ENCODE measurements at places on chromosomes 12 and 14.

DNA sequence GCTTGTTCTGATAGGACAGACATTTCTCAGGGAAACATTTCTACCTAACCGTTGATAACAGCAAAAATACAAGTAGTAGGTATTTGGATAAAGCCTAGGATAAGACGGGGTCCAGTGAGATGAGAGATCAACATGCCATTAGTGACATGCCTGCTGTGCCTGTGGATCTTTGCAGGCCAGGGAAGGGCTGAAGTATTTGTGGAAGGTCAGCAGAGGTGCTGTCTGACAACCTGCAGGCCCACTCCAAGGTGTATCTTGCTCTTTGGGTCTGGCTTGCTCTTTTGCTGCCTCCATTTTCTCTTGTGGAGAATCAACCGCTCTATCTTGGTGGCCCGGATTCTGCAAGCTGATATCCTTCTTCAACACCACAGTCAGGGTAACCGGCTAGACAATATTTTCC, 46.7 kb downstream of the MSRB3 start:
- no peak for DNase-seq

GRCh38 chr14:91059576-91060350, 678 bp downstream of the RPS6KA5 start:
- DNase-seq: peak; percentile 69

- peak; percentile 84 for DNase-seq
Observed at GRCh38 chr14:36208690-36209278, 32.3 kb upstream of the PTCSC3 start.

- DNase-seq: no peak
Observed at GRCh38 chr12:92402415-92402814, 256.8 kb upstream of the BTG1 start.

DNA sequence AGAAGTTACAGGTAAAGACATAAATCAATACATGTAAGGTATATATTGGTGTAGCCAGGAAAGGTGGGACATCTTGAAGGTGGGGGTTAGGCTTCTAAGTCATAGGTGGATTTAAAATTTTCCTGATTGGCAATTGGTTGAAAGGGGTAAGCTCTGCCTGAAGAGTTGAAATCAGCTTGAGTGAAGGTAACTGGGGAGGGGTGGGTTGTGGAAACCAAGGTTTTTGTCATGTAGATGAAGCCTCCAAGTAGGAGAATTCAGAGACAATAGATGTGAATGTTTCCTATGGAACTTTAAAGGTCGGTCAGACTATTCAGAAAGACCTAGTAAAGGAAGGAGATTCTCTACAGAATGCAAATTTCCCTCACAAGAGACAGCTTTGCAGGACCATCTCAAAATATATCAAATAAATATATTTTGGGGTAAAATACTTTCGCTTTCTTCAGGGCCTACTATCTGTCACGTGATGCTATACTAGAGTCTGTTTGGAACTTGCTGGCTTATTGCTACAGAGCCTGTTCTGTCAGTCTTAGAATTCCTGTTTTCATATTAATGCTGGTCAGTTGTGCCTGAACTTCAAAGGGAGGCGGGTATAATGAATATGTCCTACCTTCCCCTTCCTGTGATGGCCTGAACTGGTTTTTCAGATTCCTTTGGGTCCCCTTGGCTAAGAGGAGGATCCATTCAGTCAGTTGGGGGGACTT, 20.6 kb upstream of the SPATA7 start:
- DNase-seq: no peak

DNA sequence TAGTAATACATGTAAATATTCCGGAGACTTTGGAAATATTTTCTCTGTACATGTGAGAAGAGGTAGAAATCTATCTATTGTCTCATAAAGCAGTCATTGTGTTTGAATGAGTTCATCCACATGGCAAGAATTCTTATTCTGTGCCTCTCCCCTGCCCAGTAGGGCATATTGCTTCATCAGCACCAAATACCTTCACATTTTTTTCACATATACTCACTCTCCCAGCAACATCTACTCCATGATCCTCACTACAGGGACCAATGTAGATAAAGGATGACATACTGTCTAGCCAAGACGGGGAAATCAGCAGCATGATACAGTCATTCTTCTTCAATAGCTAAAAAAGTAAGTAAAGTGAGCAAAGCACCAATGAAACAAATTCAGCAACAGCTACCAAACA, 1.3 kb upstream of the TAS2R14 start:
- no peak for DNase-seq

GRCh38 chr12:38625306-38625705, 280.1 kb downstream of the CPNE8 start:
- no peak for DNase-seq

GRCh38 chr14:98913967-98914650, 357.9 kb downstream of the BCL11B start:
- no peak for DNase-seq

GRCh38 chr12:121996050-121996944, 25.4 kb upstream of the BCL7A start:
- no peak for DNase-seq

DNA sequence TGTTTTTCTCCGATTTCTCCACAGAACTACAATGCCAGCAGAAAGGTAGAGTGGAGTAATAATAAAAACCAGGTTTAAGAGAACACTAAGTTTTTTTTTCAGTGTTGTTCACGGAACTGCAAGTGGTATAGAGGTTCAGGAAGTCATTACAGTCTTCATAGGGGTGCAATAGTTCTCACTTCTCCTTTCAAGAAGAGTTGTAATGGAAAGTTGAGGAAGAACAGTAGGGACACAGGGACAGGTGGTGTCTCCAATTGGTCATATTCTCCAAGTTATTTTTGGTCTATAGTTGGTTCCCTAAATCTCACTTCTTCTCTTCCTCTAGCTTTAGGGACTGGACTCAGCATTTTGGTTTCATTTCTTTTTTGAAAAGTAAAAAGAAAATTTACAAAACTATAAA, 894.0 kb downstream of the NRXN3 start:
- no peak for DNase-seq

- no peak for DNase-seq
Observed at GRCh38 chr12:113573148-113573547, 101.5 kb upstream of the LHX5 start.

DNA sequence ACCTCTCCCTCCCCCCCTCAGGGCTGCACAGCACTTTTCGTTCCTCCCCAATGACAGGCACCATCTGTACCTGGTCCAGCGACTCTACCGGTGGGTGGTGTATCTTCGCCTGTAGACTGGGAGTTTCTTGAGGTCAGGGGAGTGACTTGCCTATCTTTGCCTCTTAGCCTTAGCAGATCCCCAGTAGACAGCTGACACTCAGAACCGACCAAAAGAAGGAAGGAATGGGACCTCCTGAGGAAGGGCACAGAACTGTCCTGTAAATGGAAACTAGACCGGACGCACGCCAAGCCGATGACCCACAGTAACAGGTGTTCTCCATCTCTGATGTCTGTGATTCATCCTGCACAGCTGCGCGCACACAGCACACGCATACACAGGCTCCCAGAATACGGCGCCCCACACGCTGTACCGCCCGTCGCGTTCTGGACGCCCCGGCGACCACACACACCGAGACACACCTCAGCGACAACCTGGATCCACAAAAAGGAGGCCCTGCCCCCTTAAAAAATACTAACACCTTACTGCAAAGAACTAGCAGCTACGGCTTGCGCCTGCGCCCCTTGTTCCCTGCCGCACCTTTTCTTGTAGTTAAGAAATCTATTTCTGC, 673 bp upstream of the TTC9 start:
- peak; percentile 58 for DNase-seq

DNA sequence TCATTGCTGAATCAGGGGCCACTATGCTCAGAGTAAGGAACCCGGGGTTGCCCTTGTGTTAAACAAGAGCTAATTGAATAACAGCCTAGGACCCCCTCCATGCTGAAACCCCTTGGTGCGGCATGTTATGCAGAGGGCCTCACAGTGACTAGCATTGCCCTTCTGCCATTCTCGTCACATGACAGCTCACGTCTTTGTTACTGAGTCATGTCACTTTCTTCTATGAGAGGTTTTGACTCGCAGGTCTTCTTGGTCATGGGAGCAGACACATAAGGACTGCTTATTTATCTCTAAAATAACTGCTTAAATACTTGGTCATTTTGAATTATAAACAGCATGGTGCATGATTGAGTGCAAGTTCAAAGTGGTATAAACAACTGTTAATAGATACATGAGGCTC, 24.9 kb downstream of the TCTN1 start:
- no peak for DNase-seq

GRCh38 chr12:91361864-91362263, 179.2 kb upstream of the DCN start:
- DNase-seq: peak; percentile 21

DNA sequence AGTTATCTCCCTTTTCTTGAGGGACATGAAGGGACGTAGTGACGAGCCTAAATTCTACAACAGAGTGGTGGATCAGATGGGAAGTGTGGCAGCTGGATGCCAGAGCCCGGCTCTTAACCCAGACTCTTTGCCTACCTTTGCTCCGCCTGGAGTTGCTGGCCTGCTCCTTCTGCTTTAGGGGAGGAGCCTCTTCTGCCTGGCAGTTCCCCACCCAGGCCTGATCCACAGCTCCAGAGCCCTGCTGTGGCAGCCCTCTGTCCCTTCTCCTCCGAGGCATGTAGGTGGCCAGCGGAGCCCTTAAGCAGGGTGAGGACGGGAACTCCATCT, 2.3 kb upstream of the PRPH start:
- DNase-seq: no peak

DNA sequence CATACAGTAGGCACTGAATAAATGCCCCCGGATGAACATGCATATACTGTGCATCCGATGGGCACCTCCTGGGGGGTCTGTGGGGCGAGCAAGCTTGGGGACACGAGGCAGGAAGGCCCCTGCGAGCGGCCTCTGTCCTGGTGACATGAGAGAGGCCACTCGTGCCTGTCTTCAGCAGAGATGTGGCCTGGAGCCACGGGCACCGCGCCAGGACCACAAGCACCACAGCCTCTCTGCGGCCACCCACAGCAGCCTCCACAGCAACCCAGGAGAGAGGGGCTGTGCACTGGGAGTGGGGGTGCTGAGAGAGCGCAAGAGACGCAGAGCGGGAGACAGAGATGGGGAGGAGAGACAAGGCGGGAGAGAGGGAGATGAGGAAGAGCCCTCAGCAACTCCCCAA, 118.5 kb downstream of the RFLNA start:
- no peak for DNase-seq

- no peak for DNase-seq
Observed at GRCh38 chr12:63036974-63037335, 102.0 kb upstream of the PPM1H start.

- DNase-seq: no peak
Observed at GRCh38 chr14:24330973-24331674, 3.7 kb downstream of the ADCY4 start.

GRCh38 chr12:94149119-94149780, 873 bp downstream of the PLXNC1 start:
- peak; percentile 49 for DNase-seq

DNA sequence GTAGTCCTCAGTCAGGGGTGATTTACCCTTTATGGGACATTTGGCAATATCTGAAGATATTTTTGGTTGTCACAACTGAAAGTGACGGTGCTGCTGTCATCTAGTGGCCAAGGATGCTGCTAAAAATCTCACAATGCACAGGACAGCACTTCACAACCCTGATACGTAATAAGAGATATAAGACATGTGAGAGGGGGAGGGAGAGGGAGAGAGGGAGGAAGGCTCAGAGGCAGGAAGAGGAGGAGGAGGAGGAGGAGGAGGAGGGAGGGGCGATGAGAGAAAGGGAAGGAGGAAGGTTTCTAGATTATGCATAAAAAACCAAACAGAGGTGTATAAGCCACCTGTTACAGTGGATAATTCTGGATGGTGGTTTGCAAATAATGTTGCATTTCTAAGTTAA, 14.3 kb downstream of the MYL2 start:
- DNase-seq: no peak

DNA sequence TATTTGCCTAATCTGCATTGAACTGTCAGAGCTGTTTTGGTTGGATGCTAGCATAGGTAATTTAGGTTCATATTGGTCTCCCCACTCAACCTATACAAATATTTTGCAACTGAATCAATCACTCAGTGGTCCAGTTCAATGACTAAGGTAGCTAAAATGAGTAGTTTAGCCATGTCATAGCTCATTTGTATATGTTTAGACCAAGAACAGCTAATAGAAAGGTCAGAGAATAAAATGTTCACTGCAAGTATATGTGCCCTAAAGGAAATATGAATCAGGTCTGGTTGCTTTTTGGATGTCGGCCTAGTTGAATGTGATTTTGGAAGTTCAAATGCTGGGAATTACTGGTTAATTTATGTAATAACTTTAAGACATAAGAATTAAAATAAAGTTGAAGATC, 883.9 kb downstream of the LRFN5 start:
- DNase-seq: no peak

- DNase-seq: peak; percentile 42
Observed at GRCh38 chr14:95666450-95666849, 19.8 kb upstream of the TCL1B start.

- no peak for DNase-seq
Observed at GRCh38 chr12:39852346-39852745, 232.7 kb upstream of the ABCD2 start.

- peak; percentile 81 for DNase-seq
Observed at GRCh38 chr12:111396726-111397445, 8.8 kb upstream of the SH2B3 start.

DNA sequence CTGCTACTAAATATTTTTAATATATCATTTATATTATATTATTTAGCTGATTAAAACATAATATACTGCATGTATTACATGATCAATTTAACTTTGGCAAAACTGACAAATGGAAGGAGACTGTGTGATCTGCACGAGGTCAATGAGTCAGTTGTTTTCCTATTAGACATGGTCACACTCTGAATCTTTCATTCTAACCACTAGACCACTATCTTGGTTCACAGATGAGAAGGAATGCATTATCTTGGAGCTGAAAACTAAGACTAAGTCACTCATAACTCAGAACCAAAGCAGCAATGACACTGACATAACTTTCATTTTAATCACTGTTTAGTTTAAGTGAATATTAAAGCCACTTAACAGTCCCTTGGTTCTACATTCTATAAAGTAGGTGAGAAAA, 37.4 kb downstream of the GNPTAB start:
- DNase-seq: no peak

DNA sequence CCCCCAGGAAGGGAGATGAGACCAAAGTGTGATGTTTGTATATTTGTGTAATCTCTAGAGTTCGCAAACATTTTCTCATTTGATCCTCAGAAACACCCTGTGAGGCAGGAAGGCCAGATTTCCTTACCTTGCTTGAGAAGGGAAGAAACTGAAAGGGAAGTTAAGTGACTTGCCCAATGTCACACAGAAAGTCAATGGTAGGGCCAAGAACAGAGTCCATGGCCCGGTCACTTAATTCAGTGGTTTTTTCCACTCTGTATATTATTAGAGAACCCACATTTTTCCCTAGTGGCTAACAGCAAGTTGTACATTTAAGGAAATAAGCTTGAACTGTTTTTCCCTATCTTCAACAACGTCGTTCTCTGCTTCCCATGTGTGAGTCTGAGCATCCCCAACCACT, 25.6 kb upstream of the CHPT1 start:
- no peak for DNase-seq
